ENCODE measurements at places on chromosomes 2 and 18. TPM values are rescaled to one million over a fixed set of nuclear protein-coding genes. Genes with fewer than 3 reads are reported as not detected.

DNA sequence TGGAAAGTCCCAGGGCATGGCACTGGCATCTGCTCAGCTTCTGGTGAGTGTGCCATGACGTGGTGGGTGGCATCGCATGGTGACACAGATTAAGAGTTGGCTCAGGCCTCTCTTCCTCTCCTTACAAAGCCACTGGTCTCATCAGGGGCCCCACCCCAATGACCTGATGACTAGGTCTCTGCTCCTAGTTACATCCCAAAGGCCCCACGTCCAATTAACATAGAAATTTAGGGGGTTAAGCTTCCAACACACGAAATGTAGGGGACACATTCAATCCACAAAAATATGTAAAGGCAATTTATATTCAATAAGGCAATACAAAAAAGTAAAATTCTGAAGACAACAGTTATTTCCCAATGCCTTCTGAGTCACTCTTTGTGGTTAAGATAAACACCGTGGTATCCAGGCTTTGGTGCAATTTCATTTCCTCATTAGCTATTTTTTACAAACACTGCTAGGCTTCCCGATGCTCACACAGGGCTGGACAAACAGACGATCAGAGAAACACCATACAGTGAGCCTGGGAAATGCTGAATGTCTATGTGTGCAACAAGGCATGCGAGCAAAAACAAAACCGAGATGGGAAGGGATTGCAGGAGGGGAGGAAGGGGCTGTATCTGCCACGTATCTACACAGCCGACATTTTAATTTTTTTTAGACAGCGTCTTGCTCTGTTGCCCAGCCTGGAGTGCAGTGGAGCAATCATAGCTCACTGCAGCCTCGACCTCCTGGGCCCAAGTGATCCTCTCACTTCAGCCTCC lies 67.2 kb downstream of the MBP start:
- peak; percentile 93 for DNase-seq

DNA sequence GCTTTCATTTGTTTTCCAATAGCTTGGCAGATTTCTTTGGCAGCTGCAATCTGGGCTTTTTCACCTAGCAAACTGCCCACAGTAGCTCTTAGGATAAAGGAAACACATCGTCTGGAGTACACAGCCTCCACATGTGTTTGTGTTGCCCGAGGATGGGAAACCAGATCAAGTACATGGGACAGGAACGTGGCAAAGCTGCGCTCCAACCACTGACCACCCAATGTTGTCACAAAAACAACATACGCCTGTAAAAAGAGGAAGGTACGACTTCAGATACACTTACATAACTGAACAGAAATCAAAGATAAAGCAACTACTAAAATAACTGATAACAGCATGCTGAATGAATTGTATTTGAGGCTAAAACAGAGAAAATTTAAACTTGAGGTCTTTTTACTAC lies 15.5 kb downstream of the HEATR5B start:
- no peak for DNase-seq

DNA sequence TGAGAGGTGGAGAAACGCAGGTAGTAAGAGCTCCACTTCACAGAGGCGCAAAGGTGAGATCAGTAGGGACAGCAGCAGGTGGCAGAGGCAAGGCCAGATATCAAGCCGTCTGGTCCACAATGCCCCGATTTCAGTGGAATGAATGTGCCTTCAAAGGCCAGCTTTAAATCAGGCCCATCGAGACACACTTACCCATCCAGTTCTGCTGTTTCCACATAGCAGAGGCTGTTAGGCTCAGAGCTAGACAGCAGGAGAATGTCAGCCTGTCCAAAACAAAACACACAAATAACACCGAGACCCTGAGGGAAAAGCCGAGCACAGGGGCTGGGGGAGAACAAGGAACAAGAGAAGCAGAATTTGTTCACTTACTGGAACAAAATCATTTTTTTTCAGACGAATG lies 75.8 kb upstream of the NARS1 start:
- DNase-seq, result no peak

- DNase-seq, result no peak
Measured at GRCh38 chr18:26455639-26456038, 92.7 kb downstream of the KCTD1 start.

DNA sequence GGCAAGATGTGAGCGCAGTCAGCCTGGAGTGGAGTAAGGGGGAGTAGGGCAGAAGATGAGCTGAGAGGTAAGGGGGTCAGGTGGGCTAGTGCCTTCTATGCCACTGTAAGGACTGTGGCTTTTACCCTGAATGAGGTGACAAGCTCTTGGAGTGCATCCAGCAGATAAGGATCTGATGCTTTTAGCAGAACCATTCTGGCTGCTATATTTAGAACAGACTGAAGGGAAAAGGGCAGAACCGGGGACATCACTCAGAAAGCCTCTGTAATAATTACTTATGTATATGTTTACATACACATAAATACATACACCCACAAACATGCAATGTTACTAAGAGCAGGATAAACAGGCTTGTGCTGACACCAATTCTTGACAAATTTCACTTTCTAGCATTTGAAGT lies 124.8 kb downstream of the DTNB start:
- DNase-seq, result peak; percentile 33

GRCh38 chr2:180046202-180046601 lies 39.1 kb upstream of the CWC22 start:
- DNase-seq, result no peak

DNA sequence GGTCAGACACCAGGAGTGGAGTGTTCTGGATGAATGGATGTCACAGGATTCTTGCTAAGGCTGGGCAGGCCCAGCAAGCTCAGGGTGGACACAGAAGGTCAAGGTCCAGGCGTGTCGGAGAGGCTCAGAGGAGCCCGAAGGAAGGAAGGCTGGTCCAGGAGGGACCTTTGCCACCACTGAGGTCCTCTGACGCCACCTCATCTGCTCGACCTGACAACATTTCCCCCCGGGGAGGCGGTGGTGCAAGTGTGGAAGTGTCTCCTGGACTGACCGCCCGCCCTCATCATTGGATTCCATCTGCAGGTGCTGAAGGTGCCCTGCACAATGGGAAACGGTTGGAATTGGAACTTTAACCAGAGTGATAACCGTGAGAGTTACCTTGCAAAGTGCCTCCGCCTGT lies 124.6 kb downstream of the RTP5 start:
- DNase-seq, result no peak

GRCh38 chr2:232319803-232320442 lies 58.6 kb upstream of the ALPP start:
- no peak for DNase-seq

GRCh38 chr18:49994410-49994809 lies 181.1 kb upstream of the ACAA2 start:
- DNase-seq, result peak; percentile 1

- no peak for DNase-seq
Measured at GRCh38 chr2:1147873-1148612, 197.4 kb downstream of the SNTG2 start.

Gene GPR35
- total RNA-seq, result not detected
